Mesendoderm (in vitro differentiated cells): ENCODE measurements at places on chromosomes 1 and 21.

DNA sequence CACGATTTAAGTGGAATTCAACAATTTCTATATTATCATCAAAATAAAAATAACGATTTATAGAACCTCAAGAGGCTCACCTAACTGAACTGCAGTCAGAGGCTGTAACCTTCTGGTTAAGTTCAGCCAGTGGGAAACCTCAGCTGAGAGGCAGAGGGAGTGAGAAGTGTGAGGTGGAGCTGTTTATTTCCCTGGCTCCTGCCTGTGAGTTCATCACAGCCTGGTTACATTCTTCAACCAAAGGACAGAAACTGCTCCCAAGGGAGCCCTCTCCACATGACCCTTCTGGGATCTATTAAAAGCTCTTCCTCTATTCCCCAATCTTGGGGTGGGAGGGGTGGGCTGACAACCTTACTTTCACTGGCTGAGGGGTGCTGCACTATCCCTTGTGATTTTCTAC lies 22.2 kb downstream of the DYNLT5 start:
- no peaks in the 10 kb centered on the region for H3K27me3 ChIP-seq
- DNase-seq: no peak
- H3K4me1 ChIP-seq: no peaks in the 10 kb centered on the region
- H3K36me3 ChIP-seq: no peaks in the 10 kb centered on the region
- no peak overlapping the region for H3K27ac ChIP-seq
- no peak overlapping the region for H3K4me3 ChIP-seq

GRCh38 chr21:7957713-7958064 lies 2563.7 kb upstream of the TPTE start:
- no peaks in the 10 kb centered on the region for H3K36me3 ChIP-seq
- no peaks in the 10 kb centered on the region for H3K27me3 ChIP-seq
- H3K4me1 ChIP-seq: no peaks in the 10 kb centered on the region
- no peak overlapping the region for H3K27ac ChIP-seq

DNA sequence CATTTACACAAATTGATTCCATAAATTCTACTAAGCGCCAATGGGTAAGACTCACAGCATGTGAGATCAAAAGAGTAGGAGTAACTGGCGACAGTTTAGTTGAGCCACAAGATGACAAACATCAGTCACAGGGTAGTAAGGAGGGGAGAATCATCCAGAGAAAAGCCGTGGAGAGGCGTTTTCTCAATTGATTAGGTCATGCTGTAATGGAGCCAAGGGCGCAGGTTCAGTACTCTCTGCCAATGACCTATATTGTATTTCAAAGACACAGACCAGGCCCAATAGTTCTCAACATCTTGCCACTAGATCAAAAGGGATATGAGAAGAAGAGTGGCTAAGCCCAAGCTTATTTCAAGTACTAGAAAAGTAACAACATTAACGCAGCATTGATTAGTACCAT lies 467.5 kb downstream of the SMYD3 start:
- H3K4me3 ChIP-seq: no peak overlapping the region
- peaks cover 2% of the 10 kb centered on the region for H3K4me1 ChIP-seq
- DNase-seq: no peak
- no peaks in the 10 kb centered on the region for H3K27me3 ChIP-seq
- H3K36me3 ChIP-seq: no peaks in the 10 kb centered on the region
- no peak overlapping the region for H3K27ac ChIP-seq

DNA sequence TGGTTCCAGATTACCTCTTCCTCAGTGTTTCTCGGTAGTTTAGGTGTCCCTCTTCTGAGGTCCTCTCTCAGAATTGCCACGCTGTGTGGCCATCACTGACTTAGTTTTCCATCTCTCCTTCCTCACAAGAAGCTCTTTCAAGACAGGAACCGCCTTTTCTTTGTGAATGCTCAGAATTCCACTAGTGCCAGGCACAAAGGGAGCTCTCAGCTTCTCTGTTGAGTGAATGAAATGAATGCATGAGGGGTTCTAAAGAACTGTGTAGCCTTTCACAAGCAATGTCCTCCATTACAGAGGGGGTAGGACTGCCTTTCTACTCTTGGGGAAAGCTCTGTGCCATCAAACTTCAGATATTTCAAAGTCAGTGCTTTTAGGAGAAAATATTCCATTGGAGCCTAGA lies 546.8 kb downstream of the RWDD3 start:
- no peaks in the 10 kb centered on the region for H3K36me3 ChIP-seq
- no peak overlapping the region for H3K27ac ChIP-seq
- no peak for DNase-seq
- no peaks in the 10 kb centered on the region for H3K27me3 ChIP-seq
- no peak overlapping the region for H3K4me3 ChIP-seq

DNA sequence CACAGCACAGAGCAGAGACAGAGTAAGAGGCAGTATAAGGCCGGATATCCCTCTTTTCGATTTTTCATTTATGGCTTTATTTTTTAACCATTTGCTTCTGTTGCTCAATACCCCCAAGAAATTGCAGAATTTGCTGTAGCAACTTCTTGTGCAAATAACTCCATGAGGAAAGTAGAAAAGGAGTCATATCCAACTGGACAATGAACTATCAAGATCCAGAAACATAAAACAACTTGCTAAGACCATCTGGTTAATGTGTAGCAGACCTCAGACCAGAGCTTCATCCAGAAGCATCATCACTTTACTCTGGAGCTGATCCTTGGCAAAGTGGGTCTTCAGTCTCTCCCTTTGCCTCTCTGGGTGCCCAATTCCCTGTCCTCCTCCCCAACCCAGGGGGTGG lies 45.9 kb downstream of the ZNF697 start:
- H3K36me3 ChIP-seq: no peaks in the 10 kb centered on the region
- H3K4me3 ChIP-seq: no peak overlapping the region
- H3K27me3 ChIP-seq: no peaks in the 10 kb centered on the region

DNA sequence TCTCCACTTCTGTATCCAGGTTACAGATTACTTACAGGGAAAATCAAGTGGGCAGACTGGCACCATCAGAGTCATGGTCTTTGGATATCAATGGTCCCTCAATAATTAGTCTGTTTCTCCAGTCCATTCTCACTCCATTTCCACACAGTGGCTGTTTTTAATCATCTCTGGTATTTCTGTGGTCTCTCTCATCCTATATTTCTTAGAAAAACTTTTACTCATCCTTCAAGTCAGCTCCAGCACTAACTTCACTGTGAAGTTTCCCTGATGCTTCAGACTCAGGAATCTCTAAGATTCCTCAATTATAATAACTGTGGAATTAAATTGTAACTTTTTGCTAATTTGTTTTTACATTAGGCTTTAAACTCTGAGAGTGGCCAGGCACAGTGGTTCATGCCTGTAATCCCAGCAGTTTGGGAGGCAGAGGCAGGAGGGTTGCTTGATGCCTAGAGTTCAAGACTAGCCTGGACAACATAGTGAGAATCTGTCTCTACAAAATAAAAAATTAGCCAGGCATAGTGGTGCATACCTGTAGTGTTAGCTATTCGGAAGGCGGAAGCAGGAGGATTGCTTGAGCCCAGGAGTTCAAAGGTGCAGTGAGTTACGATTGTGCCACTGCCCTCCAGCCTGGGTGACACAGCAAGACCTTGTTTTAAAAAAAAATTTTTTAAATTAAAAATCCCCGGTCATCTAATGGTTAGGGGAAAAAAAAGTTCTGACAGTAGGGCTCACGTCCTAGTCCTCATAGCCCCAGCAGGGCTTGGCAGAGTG lies 10.6 kb downstream of the CD160 start:
- no peak overlapping the region for H3K4me3 ChIP-seq
- no peaks in the 10 kb centered on the region for H3K4me1 ChIP-seq
- H3K27ac ChIP-seq: no peak overlapping the region

- no peak overlapping the region for H3K27ac ChIP-seq
- H3K4me1 ChIP-seq: no peaks in the 10 kb centered on the region
- no peaks in the 10 kb centered on the region for H3K27me3 ChIP-seq
- peak overlapping the region; percentile 94 for H3K4me3 ChIP-seq
- H3K36me3 ChIP-seq: no peaks in the 10 kb centered on the region
These were observed 744 bp downstream of the ZNF670 start for GRCh38 chr1:247077876-247078257.

DNA sequence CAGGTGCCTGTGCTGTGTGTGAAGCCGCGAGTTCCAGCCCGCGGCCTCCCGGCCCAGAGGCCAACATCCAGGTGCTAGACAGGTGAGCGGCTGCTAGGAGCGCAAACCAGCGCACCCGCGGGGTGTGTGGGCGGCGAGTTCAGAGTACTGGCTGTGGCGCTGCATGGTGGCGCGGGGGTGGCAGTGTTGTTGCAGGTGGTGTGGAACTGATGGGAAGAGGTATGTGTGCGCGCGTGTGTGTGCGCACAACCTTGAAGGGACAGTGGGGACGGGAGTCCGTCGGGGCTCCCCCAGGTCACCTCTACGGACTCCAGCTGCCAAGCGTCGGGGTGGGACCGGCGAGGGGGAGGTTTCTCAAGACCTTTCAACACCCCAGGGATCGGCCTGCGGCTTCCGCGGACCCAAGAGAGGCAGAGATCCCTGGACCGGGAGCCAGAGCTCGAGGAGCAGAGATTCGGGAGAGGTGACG lies 433 bp upstream of the DMBX1 start:
- H3K27ac ChIP-seq: no peak overlapping the region
- H3K4me1 ChIP-seq: peaks cover 7% of the 10 kb centered on the region
- no peak overlapping the region for H3K4me3 ChIP-seq
- peaks cover 83% of the 10 kb centered on the region for H3K27me3 ChIP-seq
- no peak for DNase-seq

- no peak for DNase-seq
- H3K27ac ChIP-seq: no peak overlapping the region
- no peaks in the 10 kb centered on the region for H3K4me1 ChIP-seq
- no peak overlapping the region for H3K4me3 ChIP-seq
These were observed 21.5 kb upstream of the SDC3 start for GRCh38 chr1:30929944-30930525.

DNA sequence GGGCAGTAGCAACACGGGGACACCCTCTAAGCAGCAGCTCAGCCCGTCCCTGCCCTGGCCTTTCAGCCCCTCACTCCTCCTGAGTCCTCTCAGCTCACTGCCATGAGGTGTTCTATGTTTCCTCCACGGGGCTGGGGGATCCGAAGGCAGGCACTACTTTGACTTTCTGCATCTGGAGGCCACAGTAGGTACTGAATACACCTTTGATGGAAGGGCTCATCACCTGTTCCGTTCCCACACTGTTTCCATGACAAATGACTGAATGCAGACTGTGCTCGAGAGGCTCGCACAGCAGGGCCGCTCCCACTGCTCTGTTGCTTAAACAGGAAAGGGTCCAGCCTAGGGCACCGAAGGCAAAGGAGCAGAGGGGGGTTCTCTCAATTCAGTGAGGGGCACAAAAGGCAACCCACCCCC lies 77.6 kb upstream of the DNAH14 start:
- H3K27ac ChIP-seq: no peak overlapping the region
- no peaks in the 10 kb centered on the region for H3K36me3 ChIP-seq
- DNase-seq: peak; percentile 46
- no peaks in the 10 kb centered on the region for H3K27me3 ChIP-seq
- peaks cover 1% of the 10 kb centered on the region for H3K4me1 ChIP-seq

DNA sequence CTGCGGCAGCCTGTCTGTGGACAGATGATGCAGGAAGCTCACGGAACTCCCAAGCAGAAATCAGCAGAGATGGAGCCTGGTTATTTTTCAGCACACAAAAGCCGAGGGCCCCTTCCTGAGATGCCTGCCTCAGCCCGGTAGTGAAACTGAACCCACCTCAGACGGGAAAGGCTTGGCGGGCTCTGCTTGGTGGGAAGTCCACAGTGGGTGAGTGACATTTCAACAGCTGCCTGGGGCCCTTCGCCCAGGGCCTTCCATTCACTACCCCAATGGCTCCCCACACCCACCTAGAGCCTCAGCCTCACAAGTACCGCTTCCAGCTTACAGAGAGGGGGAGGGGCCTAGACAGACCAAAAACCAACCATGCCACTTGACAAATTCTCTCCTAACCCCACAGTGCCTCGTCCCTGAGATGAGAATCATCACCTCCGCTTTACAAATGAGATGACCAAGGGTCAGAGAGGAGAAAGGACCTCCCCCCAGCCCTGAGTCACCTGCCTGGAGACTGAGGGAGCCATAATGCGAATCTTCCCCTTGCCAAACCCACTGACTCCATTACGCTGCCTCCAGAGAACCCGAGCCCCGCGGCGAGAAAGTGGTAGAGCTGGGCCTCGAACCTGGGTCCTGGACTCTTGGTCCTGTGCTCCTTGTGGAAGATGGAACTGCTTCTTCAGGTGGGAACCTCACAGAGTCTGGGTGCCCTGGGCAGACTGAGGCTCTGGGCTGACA lies 3.4 kb upstream of the ECE1 start:
- no peak overlapping the region for H3K27ac ChIP-seq
- peaks cover 13% of the 10 kb centered on the region for H3K4me1 ChIP-seq
- H3K27me3 ChIP-seq: no peaks in the 10 kb centered on the region
- no peak for DNase-seq

- no peak for DNase-seq
- no peak overlapping the region for H3K27ac ChIP-seq
- H3K27me3 ChIP-seq: no peaks in the 10 kb centered on the region
- H3K4me1 ChIP-seq: no peaks in the 10 kb centered on the region
- H3K4me3 ChIP-seq: no peak overlapping the region
These were observed 2.5 kb upstream of the PTGS2 start for GRCh38 chr1:186682736-186683135.

GRCh38 chr1:229704157-229704556 lies 78.1 kb downstream of the URB2 start:
- no peaks in the 10 kb centered on the region for H3K27me3 ChIP-seq
- no peak for DNase-seq
- H3K27ac ChIP-seq: no peak overlapping the region
- H3K4me3 ChIP-seq: no peak overlapping the region
- no peaks in the 10 kb centered on the region for H3K4me1 ChIP-seq

DNA sequence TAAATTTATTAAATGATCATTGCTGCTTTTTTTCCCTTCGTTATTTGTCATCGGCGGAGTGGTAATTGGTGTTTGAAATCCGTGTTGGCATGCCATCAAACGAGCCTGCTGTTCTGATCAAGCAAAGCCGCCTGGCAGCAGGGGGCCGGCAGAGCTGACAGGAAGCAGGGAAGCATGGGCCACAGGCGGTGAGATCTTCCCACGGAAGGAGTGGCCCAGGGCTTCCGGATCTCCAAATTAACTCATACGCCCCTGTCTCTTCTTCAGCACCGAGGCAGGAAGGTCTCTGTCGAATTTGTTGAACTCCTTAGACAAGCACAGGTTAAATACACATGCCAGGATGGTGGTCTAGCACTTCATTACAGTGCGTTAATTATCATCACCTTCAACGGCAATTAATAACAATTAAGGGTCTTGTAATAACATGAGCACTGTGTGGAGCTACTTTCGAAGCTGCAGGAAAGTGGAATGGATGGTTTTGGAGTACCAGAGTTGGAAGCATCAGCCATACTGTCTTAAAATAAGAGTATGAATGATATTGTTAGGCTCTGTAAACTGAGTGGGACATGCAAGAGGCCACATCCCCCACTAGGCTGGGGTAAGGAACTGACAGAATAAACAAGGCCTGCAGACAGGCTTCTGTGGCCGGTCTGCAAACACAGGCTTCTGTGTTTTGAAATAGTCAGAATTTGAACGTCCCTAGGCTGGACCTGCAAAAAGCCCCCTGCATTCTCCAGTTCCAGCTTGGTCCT lies 199.4 kb upstream of the DAB1 start:
- peaks cover 23% of the 10 kb centered on the region for H3K4me1 ChIP-seq
- no peak overlapping the region for H3K4me3 ChIP-seq
- no peaks in the 10 kb centered on the region for H3K36me3 ChIP-seq
- H3K27me3 ChIP-seq: no peaks in the 10 kb centered on the region
- peak; percentile 95 for DNase-seq

- no peaks in the 10 kb centered on the region for H3K4me1 ChIP-seq
- H3K27ac ChIP-seq: no peak overlapping the region
- no peaks in the 10 kb centered on the region for H3K27me3 ChIP-seq
- H3K36me3 ChIP-seq: no peaks in the 10 kb centered on the region
- no peak overlapping the region for H3K4me3 ChIP-seq
These were observed 4.2 kb downstream of the S100A12 start for GRCh38 chr1:153371231-153371630.

GRCh38 chr1:183218971-183219615 lies 33.0 kb downstream of the LAMC2 start:
- no peak for DNase-seq
- H3K27ac ChIP-seq: no peak overlapping the region
- H3K36me3 ChIP-seq: no peaks in the 10 kb centered on the region
- no peak overlapping the region for H3K4me3 ChIP-seq
